ENCODE measurements at places on chromosomes 7 and 10.

DNA sequence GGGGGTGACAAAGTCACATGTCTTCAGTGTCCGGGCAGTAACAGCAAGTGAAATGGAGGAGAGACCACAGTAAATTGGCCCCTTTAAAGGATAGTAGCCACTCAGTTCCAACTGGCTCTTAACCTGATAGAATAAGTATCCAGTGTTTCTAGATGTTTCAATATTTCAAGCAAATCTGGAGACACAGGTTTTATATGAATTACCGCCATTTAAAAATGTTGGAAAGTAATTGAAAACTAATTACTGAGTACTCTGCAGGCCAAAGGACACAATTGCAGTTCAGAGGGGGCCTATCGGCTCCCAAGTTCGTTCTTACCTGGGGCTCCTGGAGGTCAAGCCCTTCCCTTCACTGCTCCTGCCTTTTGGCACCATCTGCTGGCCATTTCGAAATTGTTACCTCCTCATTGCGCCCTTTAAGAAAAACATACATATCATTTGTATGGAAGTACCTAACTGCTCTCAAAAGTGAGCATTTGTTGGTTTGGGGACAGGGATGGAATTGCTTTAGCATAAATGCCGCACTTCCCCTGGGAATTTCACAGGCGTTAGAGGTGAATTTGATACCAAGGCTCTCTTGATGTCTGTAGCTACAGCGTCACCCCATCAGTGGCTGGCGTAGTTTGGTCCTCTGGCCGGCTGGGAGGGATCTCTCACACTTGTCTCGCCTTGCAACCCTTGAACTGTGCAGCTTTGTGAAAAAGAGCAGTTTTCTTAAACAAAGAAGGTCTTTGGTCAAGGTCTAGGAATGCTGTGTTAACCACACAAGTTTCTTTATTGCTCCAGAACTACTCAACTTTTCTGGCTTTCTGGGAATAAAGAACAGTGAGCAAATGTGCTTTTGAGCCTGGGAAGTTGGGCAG, 220.0 kb downstream of the ARHGAP21 start:
- DNase-seq, result no peak

- DNase-seq, result no peak
Observed at GRCh38 chr7:118311121-118311836, 86.8 kb downstream of the ANKRD7 start.

DNA sequence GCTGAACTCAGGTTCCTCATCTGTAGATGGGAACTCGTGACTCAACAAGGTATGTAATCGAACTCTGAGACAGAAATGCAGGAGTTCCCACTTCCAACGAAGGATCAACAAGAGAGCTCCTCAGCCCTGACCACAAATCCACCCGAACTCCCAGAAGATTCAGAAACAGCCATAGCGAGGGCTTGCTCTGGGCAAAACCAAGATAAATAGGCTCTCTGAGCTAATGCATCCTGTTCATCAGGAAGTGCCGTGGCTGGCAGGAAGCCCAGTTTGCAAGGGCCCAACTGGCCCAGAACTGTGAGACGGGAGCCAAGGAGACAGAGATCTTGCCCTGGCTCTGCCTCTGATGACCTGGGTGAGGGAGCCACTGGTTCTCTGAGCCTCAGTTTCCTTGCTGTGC, 141.7 kb upstream of the PFKP start:
- DNase-seq, result no peak

GRCh38 chr7:5426226-5426475, 2.5 kb upstream of the TNRC18 start:
- DNase-seq, result no peak

DNA sequence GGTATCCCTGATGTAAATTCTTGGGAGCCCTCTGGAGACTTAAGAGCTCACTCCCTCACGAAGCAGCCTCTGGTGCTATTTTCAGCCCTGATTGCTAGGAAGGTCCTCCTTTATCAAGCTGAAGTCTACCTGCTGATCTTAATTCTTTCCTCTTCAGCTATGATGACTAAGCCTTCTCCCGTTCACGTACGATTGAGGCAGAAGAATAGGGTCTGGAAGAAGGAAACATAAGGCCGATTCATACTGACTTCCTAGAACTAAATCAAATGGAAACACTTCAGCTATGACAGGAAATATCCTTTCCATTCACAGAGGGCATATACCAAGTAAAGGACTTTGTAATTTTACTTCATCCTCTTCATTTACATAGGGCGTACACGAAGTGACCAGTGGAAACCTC, 107.0 kb downstream of the CPXM2 start:
- DNase-seq, result no peak

- DNase-seq, result no peak
Observed at GRCh38 chr10:88386204-88386788, 196.8 kb downstream of the RNLS start.

DNA sequence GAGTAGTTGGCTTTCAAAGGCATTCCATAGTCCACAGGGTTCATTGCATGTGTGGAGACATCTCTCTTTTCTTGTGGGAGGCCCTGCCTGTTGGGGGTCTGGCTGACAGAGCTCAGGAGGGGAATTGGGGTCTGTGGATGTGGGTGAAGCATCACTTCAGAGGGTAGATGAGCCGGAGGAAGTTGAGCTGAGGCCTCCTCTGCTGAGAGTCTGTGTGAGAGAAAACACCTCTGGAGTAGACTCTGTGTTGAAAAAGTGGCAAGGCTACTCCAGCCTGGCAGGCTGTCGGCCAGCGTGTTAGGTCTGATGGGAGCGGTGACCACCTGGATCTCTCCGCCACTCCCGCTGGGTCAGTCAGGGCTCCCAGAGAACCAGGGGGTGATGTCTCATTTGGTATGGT, 358.0 kb upstream of the MGMT start:
- no peak for DNase-seq

DNA sequence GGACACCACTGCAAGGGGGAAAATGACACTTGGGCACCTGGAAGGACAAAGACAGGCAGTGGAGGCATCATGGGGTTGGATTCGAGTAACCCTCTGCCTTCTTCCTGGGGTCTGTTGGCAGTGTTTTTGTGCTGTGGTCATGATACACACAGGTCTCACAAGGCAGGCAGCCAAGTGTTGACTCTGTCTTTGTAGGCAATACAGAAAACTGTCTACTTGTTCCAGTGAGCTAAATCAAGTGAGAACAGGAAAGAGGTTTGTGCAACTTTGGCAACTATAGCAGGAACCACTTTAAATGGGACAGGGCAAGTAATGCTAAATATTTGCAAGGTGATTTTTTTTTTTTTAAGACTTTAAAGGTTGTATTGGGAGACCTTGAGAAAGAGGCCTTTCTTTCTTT, 578.6 kb upstream of the GALNT17 start:
- DNase-seq, result no peak

DNA sequence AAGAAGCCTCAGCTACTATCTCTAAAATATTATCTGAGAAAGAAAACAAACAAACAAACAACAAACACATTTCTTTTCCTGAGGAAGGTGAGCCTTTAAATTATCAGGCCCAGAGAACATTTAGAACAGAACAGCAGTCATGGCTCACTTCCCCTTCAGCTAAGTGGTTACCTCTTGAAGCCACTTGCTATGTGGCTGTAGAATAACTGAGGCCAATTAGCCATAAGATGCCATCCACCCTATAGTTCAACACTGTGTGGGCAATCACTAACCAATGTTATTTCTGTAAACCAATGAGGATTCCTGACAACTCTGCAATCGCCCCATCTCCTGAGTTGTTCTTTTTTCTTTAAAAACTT, 3.7 kb upstream of the UPP1 start:
- DNase-seq, result no peak

DNA sequence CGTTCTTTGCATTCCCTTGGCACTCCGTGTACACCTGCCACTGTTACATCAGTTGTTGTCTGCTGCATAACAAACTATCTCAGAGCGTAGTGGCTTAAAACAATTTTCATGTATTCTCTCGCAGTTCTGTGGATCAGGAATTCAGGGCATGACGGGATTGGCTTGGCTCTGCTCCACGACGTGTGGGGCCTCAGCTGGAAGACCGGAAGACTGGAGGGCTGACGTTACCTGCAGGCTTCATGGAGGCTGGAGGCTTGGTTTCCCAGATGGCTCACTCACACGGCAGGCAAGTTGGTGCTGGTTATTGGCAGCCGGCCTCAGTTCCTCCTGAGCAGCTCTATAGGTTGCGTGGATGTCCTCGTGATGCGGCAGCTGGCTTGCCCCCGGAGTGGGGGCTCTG, 25.5 kb downstream of the NYAP1 start:
- DNase-seq, result no peak

DNA sequence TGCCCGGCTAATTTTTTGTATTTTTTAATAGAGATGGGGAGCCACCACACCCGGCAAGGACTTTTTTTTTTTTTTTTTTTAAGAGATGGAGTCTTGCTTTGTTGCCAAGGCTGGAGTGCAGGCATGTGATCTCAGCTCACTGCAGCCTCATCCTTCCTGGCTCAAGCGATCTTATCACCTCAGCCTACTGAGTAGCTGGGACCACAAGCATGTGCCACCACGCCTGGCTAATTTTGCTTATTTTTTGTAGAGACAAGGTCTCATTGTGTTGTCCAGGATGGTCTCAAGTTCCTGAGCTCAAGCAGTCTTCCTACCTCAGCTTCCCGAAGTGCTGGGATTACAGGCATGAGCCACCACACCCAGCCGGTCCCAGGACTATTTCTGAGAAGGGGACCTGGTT, 9.3 kb upstream of the MCU start:
- no peak for DNase-seq
